Hippocampal formation (tissue), 2 donors: ENCODE measurements at places on chromosomes 7 and 10.

GRCh38 chr7:124643311-124643811 is 122.2 kb downstream of the GPR37 start:
- peak; percentile 88 for DNase-seq

DNA sequence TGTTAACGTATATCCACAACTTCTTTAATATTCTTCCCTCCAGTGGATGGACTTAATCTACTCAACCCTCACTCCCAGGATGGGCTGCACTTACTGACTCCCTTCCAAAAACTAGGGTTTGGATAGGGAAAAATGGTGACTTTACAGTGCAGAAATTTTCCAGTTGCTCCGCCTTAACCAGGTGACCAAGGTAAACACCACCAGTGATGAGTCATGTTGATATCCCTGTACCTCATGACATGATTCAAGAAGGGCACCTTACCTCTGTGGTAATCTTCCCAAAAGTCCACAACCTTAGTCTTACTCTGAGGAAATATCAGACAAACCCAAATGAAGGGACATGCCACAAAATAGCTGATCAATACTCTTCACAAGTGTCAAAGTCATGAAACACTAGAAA is 3.5 kb upstream of the GSTK1 start:
- DNase-seq: no peak

DNA sequence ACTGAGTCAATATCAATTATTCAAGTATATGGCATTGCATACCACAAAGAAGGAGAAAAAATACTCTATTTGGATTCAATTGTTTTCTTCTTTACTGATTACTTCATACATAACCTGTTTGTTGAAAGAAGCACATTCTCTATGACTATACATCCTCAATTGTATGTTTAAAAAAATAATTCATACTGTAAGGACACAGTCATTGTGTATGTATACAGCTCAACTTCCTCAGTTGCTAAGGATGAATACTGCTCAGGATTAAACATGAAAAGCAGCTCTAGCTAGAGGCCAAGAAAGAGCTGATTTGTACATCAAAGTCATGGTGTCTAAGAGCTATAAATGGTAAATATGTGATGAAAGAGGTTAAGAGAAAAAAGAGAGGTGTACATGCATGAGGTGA is 15.8 kb upstream of the BPGM start:
- DNase-seq: no peak

GRCh38 chr10:88185830-88186229 is 322.4 kb downstream of the PTEN start:
- no peak for DNase-seq

DNA sequence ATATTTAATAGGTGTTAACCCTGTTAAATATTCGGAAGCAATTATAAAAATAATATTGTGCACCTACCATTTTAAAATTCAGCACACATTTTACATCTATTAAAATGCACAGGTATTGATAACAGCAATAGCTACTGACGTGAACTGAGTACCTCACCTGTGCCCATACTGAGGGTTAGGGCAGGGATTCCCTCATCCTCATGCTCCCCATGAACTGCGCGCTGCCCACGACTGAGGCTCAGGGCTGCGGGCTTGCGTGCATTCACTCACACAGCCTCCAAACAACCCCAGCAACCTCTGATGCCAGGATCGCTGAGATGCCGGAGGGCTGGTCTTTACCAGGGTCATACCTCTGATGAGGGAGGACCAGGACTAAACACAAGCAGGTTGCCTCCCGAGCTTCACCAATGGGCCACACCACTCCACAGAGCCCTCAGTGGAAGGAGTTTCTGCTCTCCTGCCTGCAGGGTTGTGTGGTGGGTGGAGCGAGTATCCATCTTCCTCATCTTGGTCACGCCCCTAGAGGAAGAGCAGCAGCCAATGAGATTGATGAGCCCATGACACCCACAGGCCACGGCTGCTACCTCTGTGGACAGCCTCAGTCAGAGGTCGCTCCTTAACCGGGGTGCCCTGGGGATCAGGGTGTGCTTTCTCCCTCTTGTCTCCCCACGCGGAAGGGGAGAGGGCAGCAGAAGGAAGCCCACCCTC is 478.3 kb downstream of the TNS3 start:
- no peak for DNase-seq

DNA sequence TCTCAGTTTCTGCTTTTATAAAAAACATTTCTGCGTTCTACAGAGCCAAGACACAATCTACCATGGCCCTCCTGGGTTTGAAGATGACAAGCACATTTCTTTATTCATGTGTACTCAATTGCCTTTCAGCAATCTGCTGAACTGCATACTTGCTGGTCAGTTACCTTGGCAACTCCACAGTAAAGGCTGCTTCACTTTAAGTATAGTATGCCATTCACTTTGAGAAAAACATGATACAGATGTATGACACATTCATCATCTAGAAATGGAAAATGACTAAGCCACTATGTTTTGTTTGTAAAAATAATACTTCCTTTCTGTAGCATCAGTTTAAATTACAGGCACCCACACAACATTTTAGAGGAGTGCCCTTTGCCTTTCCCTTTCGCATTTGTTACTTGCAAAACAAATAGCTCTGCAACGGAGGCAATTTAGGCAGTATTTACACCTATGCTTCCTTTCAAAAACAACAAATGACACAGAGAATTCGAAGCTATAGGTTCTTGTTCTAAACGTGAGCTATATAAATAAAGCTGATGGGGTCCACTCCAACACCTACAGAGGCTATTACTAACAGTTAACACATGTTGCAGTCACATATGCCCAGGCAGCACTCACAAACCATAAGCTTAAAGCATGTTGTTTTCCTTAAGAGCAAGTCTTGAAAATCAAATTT is 23.5 kb downstream of the SGCE start:
- no peak for DNase-seq

GRCh38 chr7:72437061-72437585 is 25.0 kb upstream of the CALN1 start:
- no peak for DNase-seq

DNA sequence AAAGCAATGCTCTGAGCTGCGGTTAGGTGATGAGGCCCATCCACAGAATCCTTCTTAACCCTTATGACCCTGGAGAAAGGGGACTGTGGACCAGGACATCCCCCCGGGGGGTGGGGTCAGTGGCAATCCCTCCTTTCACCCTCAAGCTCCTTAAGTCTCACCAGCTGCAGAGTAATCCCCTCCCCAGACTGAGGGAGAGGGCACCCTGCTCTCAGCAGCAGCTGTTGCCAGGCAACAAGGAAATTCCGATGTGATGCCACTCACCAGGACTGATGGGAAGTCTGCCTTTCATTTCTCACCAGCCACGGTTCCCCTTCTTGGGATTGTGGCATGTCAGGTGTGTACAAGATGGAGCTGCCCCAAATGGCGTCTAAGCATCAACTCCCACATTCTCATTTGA is 129.6 kb downstream of the DOCK1 start:
- DNase-seq: no peak

DNA sequence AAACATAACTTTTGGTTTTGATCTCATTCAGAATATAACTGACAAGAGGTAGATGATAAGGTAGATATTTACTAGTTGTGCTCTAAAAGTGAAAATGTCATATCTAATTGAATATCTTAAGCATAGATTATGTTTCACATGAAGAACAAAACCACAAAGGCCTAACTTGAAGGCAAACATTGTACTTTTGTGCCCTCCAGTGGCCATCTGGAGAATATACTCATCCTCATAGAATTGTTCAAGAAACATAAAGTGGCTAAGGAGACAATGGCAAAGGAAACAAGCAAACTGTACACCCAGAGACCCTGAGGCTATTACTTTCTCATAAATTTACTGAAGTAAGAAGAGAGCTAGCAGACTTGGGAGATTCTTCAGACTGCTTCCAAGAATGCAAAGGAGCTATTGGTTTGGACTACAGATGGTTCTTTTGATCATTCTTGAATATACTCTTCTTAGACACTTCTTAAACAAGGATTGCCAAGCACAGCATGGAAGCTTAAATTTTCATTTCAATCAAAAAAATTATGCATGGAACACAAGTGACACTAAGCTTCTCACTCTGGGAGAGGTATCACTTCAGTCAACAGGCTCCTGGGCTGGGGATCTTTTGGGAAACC is 98.2 kb upstream of the DKK1 start:
- DNase-seq: peak; percentile 15

GRCh38 chr10:131437556-131438475 is 126.3 kb upstream of the TCERG1L start:
- peak; percentile 12 for DNase-seq

DNA sequence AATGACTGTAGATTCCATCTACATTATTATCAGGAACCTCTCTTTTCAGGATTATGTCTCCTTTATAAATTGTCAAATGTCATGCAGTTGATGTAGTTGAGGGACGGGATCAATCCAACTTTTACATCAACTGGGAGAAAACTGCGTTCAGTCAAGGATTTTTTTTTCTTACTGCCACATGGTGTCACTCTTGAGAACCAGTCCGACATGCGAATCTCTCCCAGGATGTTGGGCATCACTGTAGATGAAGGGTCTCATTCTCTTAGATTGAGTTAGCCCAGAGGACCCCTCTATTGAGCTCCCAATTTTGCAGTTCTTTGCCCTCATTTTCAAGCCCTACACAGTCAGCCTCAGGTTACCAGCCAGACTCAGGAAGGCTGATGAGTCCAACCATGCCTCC is 120.3 kb upstream of the PTPRZ1 start:
- DNase-seq: peak; percentile 2

- DNase-seq: no peak
These were observed 23.7 kb downstream of the NUP42 start for GRCh38 chr7:23205577-23205908.

GRCh38 chr7:86768394-86768793 is 124.7 kb downstream of the GRM3 start:
- DNase-seq: no peak

GRCh38 chr7:128959296-128959695 is 21.6 kb downstream of the IRF5 start:
- no peak for DNase-seq

DNA sequence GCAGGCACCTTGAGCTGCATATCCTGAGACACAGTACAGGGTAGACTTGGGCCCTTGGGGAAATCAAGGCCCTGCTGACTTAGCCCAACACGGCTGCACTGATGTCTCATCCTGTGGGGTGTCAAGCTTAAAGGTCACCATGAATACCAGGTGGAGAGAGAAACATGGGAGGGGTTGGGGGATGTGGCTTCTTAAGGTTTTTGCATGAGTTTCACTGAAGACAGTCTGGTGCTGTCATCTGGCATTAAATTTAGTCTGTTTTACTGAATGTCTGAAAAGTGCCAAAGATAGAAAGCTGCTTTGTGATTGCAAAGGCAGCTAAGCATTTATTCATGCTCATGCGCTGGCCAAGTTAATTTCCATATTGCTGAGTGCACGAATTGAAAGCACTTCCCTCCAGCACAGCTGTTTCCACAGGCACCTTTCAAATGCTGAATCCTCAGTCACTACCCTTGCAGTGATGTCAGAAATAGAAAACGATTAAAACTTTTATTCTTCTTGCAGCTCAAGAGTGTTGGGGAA is 102.1 kb downstream of the OSBPL3 start:
- DNase-seq: peak; percentile 73

- no peak for DNase-seq
These were observed 16.0 kb downstream of the PPP1R9A start for GRCh38 chr7:94923412-94923811.
